ENCODE measurements at places on chromosomes 4 and X. TPM values are rescaled to one million over a fixed set of nuclear protein-coding genes. Genes with fewer than 3 reads are reported as not detected.

HTRA3 gene
- not detected for total RNA-seq

GRCh38 chr4:7651461-7651921 is 216.8 kb upstream of the PSAPL1 start:
- DNase-seq = no peak

DNA sequence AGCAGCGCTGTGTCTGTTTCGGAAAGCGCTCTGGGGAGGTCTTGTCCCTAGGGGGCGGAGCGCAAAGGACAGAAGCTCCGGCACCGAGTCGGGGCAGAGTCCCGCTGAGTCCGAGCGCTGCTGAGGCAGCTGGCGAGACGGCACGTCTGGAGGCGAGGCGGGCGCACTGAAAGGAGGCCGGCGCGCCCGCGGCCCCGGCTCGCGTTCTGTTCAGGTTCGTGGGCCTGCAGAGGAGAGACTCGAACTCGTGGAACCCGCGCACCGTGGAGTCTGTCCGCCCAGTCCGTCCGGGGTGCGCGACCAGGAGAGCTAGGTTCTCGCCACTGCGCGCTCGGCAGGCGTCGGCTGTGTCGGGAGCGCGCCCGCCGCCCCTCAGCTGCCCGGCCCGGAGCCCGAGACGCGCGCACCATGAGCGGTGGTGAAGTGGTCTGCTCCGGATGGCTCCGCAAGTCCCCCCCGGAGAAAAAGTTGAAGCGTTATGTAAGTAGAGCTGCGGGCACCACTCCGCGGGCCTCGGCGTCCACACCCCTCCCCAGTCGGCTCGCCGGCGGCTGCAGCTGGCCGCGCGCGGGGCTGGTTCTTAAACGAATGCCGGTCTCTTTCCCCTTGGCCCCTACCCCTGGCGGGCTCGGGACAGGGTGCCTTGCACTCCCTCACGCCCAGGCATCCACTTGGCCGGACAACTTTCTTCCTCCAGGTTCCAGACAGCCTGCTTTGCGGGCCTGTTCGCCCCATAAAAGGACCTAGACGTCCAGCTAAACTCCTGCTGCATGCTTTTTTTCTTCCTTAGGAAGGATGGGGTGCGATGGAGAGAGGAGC is at the start of gene GAB1:
TSS of gene GAB1 (plus strand) at position 96 of the 819 bp plus-strand sequence. CDS start at position 409, 313 bp downstream.
- peak; percentile 74 for DNase-seq

GRCh38 chrX:9456250-9457074 is 8.4 kb upstream of the TBL1X start:
- DNase-seq = no peak

- DNase-seq = no peak
Measured at GRCh38 chrX:153681175-153681574, 6.6 kb upstream of the SLC6A8 start.

DNA sequence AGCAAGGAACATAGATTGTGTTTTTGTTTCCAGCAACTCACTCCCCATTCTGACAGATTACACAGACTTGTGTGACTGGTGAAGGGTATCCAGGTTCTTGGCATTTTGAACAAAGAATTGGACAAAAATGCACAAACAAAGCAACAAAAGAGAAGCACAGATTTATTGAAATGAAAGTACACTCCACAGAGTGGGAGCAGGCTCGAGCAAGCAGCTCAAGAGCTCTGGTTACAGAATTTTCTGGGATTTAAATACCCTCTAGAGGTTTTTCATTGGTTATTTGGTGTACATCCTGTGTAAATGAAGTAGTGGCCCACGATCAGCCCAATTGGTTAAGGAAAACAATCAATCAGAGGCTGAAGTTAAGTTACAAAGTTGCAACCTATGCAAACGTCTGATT is 155.0 kb upstream of the JADE1 start:
- DNase-seq = no peak

DNA sequence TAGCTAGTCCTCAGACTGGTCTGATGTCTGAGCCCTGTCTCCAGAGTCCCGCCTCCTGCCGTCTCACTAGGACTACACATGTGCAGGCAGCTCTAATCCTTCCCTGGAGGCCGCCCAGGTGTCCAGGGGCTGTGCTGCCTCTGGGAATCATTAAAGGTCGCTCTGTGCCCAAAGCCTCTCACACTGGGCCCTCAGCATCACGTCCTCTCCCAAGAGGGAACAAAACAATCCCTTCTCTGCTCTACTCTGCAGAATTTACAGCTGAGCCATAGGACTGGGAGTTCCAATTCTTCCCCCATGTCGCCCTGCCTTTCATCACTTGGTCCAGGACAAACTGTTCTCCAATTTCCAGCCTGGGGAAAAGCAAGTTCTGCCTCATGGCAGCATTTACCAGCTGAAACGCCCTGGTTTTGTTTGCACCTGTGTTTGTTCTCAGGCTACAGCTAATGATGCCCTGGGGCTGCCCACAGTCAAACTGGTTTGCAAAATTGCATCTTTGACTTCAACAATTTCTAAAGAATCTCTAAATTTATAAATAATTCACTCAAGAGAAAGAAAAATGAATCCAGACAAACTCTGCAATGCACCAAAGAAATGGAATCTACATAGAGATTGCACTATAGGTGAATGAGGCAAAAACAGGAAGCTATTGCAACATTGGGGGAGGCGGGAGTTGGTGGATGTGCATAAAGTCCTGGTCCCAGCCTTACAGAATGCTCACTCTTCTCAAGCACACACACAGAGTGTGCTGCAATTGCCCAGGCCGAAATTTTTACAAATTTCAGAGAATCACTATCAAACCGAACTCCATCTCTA is 7.2 kb upstream of the MRFAP1 start:
- no peak for DNase-seq

- no peak for DNase-seq
Measured at GRCh38 chr4:128513664-128514484, 226.3 kb upstream of the PGRMC2 start.

DNA sequence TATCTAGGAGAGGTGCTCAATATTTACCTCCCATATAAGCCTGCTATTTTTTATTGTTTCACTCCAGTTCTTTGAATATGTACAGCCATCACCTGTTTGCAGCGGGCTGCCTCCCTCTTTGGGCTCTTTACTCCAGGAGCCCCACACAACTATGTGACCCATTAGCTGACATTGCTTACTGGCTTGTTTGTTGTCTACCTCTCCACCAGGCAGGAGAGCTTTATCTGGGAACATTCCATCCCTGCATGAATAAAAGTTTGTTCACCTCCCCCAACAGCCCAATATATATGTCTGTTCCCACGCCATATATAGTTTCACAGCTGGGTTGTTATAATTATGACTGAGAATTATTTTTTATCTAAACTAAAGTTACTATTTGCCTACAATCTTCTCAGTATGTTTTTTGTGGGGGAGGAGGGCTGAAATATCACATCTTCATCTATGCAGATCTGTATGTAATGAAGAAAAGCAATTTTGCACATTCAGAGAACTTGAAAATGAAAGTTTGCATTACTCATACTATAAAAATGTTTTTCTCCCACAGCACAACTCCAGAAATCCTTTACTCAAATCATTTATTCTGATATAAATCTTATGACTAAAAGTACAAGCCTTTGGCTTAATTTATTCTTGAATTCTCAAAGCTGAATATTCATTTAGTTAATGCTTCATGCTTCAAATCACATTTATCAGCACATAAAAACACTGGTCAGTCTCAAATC is 61.2 kb upstream of the DAPP1 start:
- no peak for DNase-seq

DNA sequence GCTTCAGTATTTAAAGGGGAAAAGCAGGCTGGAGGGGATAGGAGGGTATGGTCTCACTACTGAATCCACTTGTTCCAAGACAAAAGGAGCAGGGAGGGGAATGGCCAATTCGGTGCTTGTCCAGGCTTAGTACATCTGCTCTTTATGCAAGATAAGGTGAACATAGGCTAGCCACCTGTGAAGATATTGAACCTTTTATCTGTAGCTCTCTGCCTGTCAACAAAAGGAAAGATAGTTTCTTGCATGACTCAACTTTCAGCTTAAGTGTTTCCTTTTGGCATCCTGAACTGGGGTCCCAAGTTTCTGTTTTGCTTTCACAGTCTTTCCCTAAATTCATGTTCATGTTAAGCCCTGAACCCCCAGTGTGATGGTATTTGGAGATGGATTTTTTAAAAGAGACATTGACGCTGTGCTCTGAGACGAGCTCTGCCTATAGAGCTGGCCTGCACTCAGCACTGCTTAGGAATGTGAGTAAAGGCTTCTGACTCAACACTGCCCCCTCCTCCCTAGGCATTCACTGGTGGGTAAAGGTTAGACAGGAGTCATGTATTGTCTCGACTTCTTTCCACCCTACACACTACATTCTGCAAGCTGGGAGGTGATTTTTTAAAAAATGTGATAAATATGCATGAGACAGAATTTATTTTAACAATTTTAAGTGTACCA is 28.2 kb downstream of the FAM149A start:
- DNase-seq = peak; percentile 15
